Bronchial epithelial cell (primary cell): ENCODE measurements at places on chromosomes 11 and 22. TPM values are rescaled to one million over a fixed set of nuclear protein-coding genes. Genes with fewer than 3 reads are reported as not detected.

COA4 gene
- total RNA-seq = 92.3 and 102 TPM in 2 replicates

KCNQ1 gene
- 1.0 and 1.6 TPM in 2 replicates for total RNA-seq

DNA sequence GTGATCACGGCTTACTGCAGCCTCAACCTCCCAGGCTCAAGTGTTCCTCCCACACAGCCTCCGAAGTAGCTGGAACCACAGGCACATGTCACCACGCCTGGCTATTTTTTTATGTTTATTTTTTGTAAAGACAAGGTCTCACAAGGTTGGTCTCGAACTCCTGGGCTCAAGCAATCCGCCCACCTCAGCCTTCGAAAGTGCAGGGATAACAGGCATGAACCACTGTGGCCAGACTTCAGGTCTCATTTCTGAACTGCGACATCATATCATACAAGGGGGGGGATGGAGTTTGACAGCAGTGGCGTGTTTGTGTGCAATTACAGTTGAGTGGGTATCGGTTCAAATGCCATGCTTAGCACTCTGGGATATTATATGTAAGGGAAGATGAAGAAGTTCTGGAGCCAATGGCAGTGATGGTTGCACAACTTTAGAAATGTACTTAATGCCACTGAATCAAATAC, 6.9 kb downstream of the NAALADL1 start:
- DNase-seq = no peak

DNA sequence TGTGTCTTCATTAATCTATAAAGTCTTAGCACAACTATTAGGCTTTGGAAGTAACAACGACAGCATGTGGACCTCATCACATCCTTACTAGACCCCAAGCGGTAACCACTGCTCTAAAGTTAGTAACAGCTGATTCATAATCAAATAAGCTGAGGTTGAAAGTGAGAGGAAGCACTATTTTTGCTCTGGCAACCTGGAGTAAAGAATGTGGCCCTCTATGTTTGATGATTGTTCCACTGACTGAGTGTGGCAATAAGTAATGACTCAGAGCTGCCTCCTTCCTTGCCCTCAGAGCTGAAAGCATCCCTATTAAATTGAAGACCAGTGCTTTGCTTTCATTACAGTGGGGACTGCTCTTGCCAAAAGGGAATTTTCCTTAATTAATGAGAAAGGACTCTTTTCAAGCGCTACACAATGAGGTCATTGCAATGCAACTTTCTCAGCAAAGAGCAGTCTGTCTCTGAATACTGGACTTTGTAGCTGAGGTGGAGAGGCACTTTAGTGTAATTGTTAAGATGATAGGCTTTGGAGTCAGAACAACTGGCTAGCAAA, 906.1 kb upstream of the RAG2 start:
- DNase-seq = peak; percentile 94

GRCh38 chr11:12677131-12677530, 2.9 kb downstream of the TEAD1 start:
- DNase-seq = no peak

DNA sequence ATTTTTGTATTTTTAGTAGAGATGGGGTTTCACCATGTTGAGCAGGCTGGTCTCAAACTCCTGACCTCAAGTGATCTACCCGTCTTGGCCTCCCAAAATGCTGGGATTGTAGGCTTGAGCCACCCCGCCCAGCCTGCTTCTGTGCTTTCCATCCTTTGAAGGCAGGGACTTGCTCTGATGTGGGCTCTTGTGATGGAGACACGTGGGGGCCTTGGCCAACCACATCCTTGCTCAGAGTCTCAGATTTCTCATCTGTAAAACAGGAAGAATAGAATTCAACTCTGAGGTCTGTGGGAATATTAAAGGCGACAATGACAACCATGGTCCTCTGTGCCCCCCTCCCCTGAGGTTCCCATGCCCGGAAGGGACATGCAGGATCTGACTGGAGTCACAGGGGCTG, 3.8 kb upstream of the GGA1 start:
- no peak for DNase-seq
